ENCODE measurements at places on chromosomes 7 and 10. TPM values are rescaled to one million over a fixed set of nuclear protein-coding genes. Genes with fewer than 3 reads are reported as not detected.

GRCh38 chr10:59362144-59362958, at the start of gene FAM13C:
FAM13C (minus strand) TSS chr10:59362549; CDS start chr10:59362460, 89 bp downstream.
- peak; percentile 81 for DNase-seq

GRCh38 chr7:44894888-44895580, 9.7 kb upstream of the PURB start:
- peak; percentile 100 for DNase-seq

DNA sequence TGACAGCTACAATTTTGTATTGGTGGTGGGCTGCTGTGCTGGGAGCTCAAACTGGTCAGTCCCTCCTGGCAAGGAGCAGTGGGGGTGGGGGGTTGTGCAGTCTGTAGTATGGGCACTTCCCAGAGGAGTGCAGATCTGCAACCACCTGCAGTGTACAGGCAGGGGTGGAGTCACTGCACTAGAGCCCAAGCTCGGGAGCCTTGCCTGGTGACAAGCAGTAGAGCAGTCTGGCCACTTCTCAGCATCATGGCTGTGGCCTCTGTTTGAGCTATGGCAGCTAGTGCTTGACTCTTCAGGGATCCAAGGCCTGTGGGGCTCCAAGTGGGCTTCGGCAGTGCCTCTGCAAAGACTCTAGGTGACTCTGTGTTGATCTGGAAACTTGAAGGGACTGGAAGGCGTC, 585.1 kb upstream of the GRM3 start:
- DNase-seq, result no peak

- no peak for DNase-seq
Measured at GRCh38 chr7:71754828-71755227, 622.9 kb downstream of the GALNT17 start.

ATRNL1 gene
- total RNA-seq, result 5.6 TPM

TMEM270 gene
- not detected for total RNA-seq

DNA sequence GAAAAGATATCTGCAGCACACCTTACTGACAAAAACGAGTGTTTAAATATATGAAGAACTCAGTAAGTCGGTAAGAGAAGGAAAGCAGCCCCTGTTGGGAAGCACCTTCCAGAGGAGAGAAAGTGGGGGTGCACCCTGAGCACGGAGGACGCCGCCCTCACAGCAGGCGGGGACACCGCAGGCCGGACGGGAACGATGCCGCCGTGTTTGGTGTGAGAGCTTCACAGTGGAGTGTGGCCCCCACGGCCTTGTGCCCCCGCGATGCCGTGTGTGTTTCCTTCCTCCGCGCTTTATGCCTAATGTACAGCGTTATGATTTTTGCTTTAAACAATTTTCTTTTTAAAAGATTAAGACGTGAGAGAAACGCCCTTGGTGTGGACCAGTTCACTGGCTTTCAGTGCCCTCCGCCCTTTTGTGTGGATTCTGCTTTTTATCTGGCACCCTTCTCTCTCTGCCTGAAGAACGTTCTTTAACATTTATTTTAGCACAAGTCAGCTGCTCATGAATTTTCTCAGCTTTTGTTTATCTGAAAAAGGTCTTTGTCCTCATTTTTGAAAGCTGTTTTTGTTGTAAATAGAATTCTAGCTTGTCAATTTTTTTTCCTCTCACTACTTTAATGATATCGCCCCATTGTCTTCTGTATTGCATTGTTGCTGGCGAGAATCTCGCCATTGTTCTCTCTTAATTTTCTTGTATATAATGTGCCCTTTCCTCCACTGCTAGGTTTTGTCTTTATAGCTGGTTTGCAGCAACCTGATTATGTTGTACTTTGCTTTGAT, 110.7 kb downstream of the INPP5A start:
- DNase-seq, result no peak

DNA sequence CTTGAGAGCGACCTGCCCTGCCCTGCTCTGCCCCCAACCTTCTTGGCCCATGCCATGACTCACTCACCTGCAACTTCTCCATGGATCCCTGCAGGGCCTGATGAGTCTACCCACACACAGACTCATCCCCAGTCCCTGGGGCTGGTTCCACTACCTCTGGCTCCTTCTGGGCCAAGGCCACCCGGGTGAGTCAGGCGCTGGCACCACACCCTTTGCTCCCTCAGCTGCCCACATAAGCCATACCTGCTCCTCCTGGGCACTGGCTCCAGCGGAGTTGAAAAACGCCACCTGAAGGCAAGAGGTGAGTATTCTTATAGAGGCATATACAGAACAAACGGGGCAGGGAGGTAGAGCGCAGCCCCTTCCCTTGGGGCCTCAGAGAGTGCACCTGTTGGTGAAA, 16.2 kb upstream of the MTPAP start:
- DNase-seq, result no peak

DNA sequence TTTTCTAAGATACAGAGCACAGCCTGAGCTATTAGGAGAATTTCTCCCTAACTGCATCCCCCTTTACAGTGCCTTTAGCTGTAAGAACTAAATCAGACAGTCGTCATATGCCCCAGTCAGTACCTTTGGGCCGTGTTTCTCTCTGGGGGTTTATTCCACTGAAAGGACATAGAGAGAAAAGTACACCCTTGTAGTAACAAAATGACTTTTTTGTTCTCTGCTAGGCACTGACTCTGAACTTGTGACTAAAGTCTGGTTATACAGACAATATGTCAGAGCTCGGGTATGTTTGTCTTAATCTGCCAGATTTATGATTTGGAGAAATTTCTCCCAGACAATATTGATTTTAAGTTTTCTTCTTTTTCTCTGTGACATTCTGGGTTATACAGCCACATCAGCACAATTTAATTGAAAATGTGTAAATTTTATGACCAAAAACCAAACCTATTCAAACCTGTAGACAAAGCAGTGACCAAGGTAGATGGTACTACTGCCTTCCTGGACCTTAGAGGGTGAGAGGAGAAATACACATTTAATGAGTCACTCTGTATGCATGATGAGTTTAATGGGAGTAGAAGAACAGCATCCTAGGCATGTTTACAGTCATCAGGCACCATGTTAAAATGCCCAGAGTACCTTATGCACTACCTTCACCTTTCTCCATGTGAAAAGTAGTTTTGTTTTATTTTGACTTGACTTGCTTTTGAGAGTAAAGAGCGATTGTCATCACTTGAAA, 156.1 kb upstream of the PLXDC2 start:
- DNase-seq, result no peak

DNA sequence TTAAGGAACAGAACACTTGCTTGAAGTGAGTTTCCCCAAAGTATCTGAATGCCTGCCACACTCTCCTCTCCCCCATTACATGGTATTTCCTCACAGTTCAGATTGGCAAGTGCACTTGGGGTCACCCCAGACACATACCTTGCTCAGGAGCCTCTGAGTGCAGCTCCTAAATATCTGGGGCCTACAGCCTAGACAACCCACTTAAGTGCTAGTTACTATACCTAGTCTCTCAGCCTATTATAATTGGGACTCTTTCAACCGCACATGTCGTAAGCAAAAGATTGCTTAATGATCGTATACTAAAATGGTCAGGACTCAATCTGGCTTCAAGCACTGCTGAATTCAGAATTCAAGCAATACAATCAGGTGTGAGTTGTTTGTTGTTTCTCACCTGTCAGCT, 19.9 kb downstream of the TMEM176B start:
- no peak for DNase-seq

TAC1 gene
- not detected for total RNA-seq

DNA sequence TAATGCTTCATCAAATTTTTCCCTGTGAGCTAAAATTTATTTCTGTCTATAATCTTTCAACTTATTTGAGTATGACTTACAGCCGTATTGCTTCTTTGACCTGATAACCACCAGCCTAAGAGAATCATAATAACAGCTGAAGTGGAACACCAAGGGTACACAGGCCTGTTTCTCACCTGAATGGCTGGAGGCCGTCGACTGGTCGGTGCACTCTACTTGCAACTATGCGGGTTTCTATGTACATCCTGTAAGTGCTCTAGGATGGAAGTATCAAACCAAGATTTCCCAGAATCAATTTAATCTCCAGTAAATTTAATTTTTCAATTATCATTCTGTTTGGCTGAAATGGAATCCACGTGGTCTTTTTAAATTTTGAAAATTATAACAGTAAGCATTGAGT, 504.8 kb upstream of the PHF14 start:
- DNase-seq, result no peak

DNA sequence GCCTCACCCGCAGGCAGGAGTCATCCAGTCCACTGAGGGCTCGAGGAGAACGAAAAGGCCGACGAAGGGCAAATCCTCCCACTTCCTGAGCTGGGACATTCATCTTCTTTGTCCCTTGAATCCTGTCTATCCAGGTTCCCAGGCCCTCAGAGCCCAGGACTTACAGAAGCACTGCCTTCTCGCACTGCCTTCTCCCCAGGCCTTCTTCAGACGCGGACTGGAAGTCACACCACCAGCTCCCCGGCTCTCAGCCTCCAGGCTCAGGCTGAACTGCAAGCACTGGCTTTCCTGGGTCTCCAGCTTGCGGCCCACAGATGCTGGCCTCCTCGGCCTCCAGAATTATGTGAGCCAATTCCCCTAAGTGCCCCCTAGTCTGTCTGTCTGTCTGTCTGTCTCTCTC, 6.4 kb upstream of the MMP21 start:
- no peak for DNase-seq

- DNase-seq, result no peak
Measured at GRCh38 chr7:69419934-69420333, 178.3 kb upstream of the AUTS2 start.

DNA sequence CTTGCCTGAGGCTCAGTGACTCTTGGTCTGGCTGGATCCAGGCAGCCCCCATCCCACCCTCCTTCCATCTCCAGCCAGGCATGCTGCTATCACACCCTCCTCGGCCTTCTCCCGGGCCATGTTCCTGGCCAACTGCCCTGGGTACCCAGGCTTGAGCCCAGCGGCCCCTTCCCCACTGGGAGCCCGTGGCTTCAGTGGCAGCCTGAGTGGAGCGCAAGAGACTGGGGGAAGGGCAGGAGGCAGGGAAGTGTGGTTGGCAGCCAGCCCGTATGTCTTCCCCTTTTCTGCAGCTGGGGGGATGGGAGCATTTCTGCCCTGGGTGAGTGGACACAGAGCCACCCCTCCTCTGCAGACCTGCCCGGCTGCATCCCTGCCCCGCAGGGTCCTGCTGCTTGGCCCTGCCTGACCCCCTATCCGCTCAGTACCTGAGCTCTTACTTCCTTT, 148.5 kb downstream of the ARHGAP22 start:
- DNase-seq, result no peak

ANLN gene
- 37.0 TPM for total RNA-seq

DNA sequence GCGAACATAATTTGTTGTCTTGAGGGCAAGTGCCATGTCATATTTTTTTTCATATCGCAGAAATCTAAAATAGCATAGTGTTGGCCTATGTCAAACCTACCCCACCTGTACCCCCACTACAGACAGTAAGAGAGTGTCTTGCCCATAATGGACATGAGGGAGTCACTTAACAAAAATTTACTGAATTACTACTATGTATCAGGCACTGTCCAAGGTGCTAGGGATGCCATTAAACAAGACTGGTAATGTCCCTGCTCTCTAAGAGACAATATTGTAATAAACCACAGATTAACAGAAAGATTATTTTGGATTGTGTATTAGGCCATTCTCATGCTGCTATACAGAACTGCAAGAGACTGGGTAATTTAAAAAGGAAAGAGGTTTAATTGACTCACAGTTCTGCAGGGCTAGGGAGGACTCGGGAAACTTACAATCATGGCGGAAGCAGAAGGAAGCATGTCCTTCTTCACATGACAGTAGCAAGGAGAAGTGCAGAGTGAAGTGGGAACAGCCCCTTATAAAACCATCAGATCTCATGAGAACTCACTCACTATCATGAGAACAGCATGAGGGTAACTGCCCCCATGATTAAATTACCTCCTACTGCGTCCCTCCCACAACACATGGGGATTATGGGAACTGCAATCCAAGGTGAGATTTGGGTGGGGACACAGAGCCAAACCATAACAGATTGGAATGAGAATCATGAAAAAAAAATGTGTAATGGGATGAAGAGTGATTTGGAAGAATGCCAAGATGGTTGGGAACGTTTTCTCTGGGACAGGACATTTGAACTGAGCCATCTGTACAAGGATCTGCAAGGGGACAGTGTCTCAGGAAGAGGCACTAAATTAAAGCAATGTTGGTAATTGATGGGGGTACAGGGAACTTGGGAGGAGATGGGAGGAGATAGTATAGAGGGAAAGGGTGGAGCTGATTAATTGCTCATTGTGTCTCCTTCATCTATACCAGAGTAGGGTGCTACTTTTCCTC, 108.5 kb downstream of the FAM107B start:
- peak; percentile 24 for DNase-seq
